ENCODE measurements at places on chromosomes 5 and 9.

DNA sequence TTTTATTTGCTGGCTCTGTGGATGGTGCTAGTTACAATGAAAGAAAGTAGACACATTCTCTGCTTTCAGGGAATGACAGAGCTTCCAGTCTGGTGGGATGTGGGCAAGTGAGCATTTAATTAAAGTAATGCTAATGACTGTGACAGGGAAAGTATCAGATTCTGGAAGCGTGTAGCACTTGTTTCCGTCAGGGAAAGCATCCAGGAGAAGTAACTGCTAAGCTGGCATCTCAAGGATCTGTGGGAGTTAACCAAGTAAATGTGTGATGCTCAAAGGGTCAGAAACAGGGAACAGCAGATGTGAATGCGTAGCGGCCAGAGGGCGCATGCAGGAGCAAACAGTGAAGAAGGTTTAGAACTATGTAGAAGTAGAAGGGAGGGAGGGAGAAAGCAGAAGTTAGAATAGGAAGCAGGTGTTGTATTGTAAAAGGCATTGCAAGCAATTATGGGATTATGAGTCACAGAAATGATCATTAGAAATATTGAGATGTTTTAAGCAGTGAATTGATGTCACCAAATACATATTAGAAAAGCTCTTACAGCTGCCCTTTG lies 12.2 kb downstream of the KLHL9 start:
- DNase-seq: no peak

GRCh38 chr9:97517331-97518089 lies 16.0 kb downstream of the TMOD1 start:
- no peak for DNase-seq

DNA sequence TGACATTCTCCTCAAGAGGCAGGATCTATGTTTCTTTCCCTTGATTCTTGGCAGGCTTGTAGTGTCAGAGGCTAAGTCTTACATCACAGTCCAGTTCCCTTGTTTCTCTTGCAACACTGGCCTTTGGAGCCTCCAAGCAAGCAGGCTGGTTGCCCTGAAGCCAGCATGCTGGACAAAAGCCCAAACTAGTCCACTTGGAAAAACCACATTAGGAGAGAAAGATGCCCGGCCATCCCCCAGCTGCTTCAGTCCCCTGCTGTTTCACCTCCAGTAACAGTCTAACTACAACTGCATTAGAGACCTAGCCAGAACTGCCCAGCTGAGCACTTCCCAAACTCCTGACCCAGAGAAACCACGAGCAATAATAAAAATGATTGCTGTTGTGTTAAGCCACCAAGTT lies 87.6 kb downstream of the ADAMTS6 start:
- DNase-seq: peak; percentile 1

GRCh38 chr9:86591472-86591871 lies 237.3 kb upstream of the TUT7 start:
- DNase-seq: no peak

GRCh38 chr9:76415731-76416130 lies 21.5 kb upstream of the RFK start:
- no peak for DNase-seq

Data from cerebellum (tissue), 4 donors.